ENCODE measurements at places on chromosomes 11 and 22.

GRCh38 chr22:24582056-24582814 is 10.6 kb downstream of the LRRC75B start:
- DNase-seq, result no peak

GRCh38 chr11:47183031-47183856 is 3.0 kb downstream of the PACSIN3 start:
- DNase-seq, result no peak

DNA sequence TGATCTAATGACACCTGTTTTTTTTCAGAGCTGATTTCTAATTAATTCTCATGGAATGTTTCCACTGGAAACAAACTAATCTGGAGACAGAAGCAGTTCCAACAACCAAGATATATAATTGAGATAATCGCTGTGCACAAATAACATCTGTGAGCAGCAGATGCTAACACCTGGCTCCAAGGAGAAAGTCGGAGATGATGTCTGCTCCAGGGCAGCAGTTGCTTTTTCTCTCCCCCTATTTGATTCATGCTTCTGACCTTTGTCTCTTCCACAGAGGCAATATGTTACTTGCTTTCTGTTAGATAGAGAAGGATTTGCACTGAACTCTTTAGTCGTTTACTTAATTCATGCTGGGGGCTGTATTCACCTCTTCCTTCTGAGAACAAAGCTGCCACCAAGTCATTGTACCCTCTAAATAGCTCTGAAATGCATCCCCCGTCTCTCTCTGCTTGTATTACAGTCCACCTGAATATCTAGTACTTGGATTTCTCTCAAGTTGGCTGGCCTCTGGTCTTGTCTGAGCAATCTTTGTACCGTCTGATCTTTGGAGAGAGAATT is 187.4 kb downstream of the MYO18B start:
- no peak for DNase-seq

GRCh38 chr11:6077723-6078122 is 29.8 kb upstream of the OR56B4 start:
- DNase-seq, result no peak

DNA sequence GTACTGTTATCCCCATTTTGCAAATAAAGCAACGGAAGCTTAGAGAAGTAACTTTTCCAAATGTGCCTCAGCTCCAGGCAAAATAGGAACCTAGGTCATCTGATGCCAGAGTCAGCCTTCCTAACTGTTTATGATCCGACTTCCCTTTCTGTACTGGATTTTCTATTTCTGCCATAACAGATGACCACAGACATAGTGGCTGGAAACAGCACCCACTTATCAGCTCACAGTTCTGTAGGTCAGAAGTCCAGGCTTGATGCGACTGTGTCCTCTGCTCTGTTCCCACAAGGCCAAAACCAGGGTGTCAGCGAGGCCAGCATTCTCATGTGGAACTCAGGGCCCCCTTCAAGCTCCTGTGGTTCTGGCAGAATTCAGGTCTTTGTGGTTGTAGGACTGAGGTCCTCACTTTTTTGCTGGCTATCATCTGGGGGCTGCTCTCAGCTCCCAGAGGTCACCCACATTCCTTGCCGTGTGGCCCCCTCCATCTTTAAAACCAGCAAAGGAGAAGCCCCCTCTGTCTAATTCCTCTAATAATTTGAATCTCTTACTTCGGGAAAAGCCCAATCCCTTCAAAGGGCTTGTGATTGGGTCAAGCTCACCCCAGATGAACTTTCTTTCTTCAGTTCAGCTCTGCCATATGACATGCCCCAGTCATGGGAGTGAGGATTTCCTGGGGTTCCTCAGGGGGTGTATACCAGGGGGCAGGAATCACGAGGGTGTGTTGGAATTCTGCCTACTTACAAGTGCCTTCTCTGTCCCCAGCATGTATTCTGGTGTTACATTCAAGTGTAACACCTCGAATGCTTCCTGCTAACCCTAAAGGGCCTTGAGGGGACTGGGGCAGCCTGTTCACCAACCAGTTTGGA is 15.3 kb downstream of the KCNJ5 start:
- DNase-seq, result no peak

DNA sequence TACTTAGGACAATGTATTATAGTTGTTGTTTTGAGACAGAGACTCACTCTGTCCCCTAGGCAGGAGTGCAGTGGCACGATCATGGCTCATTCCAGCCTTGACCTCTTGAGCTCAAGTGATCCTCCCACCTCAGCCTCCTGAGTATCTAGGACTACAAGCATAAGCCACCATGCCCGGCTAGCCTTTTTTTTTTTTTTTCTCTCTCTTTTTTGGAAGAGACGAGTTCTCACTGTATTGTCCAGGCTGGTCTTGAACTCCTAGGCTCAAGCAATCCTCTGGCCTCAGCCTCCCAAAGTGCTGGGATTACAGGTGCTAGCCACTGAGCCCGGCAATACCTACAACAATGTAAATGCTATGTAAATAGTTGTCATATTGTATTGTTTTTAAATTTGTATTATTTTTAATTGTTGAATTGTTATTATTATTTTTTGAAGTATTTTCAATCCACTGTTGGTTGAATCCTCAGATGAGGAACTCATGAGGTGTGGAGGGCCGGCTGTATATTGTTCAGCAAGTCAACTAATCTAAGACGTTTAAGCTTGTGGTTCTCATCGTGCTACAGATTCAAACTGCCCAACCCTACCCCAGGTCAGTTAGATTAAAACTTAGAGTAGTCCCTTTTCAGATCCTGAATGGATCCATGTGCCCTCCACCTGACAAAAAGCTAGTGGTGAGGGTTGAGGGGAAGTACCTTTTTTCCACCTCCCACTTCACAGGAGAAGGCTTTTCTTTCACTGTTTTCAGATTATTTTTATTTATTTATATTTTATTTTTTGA is 11.9 kb upstream of the ZNF280A start:
- no peak for DNase-seq

GRCh38 chr11:119156496-119156895 is 7.6 kb downstream of the ABCG4 start:
- DNase-seq, result no peak

DNA sequence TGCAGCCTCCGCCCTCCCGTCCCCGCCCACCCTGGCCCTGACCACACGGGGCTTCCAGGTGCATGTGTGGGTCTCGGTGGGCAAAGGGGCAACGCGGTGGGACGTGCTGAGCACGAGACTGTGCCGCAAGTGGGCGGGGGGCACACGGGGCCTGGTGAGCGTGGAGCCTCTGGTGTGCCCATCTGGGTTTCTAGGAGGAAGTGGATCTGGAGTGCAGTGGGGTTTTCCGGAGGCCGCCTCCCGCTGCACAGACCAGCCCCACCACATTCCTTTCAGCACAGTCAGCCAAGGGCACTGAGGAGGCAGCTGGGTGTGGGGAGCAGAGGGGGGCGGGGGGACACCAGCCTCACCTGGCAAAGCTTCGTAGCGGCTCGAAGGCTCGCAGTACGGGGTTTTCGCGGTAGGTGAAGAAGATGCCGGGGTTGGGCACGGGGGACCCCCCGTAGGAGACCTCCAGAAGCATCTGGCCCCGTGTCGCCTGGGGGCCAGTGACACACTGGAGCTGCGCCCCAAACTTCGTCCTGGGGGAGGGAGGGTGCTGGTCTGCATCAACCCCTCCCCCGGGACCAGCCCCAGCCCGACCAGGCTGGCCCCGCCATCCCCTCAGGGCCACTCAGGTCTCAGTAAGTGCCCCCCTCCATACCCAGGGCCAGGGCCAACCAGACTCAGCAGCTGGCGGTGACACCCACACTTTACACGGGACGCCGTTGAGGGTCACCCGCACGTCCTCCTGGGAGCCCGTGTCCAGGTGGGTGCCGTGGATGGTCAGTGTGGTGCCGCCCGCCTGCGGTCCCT is 12.4 kb upstream of the MAPK11 start:
- peak; percentile 65 for DNase-seq

GRCh38 chr11:65478388-65479183 is 20.3 kb upstream of the MALAT1 start:
- no peak for DNase-seq

- no peak for DNase-seq
These were observed 187.4 kb upstream of the NARS2 start for GRCh38 chr11:78762105-78762504.

- DNase-seq, result no peak
These were observed 3.5 kb upstream of the AMPD3 start for GRCh38 chr11:10451426-10452116.

DNA sequence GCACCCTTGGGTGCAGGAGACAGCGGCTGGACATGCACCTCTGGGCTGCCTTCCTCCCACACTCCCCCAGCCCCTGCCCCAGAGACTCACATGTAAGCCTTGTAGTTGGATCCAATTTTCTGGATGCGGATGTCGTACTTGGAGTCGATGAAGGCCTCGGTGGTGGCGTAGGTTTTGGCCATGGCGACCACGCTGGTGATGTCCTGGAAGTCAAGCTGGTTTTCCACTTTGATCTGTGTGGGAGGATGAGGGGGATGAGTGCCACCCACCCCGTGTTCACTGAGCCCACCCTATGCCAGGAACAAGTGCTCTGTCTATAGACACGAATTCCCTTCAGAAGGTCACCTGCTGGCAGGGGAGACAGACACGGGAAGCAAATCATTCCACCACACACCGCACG is 66.9 kb downstream of the FBXO7 start:
- no peak for DNase-seq

DNA sequence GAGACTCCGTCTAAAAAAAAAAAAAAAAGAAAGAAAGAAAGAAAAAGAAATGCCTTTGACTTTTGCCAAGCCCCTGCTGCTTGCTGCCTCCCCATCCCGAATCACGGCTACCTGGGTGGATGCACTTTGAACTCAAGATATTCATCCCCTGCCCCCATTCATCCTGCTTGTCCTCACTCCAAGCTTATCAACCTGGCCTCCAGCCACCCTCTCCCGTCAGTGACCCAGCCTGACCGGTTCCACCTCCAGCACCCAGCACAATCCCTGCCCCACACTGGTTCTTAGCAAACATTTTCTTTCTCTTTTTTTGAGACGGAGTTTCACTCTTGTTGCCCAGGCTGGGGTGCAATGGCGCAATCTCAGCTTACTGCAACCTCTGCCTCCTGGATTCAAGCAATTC is 44.4 kb downstream of the CYTH4 start:
- no peak for DNase-seq

DNA sequence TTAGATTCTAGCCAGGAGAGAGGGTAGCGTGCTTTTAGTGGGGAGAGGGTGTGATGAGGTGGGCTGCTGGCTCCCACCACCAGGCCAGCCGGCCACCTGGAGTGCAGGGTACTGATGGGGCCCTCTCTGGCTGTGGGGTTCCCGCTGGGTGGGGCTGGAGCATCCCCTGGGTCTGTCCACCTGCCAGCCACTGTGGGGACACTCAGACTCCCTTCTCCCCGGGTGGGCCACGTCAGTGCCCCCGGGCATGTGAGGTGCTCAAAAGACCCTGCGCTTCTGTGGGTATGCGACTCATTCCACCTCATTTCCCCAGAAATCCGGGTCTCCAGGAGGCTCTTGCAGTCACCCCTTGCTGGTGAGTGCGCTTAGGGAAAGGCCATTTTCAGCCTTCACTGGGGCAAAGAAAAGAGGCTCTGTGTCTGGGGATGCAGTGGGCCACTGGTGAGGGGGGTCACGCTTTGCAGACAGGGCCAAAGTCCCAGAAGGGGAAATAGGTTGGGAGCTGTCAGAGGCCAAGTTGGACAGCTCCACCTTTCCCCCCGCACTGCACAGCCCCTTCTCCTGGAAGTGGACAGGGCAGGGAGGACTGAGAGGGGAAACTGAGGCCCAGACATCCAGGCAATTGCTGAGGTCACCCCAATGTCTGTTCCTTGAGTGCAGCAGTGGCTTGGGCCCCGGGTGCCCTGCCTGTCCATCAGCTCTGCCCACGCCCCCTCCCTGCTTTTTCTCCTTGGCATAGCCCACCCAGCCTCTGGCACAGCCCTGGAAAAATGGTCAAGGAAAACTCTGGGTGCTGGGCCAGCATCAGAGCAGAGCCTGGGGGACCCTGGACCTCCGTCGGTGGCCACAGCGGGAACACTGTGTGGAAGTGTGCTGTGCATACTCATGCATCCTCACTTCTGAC is 53.3 kb downstream of the TPCN2 start:
- DNase-seq, result no peak

GRCh38 chr11:130369141-130369691 is 54.5 kb upstream of the ZBTB44 start:
- DNase-seq, result no peak

- no peak for DNase-seq
These were observed 5.9 kb upstream of the UVRAG start for GRCh38 chr11:75809111-75809510.

- DNase-seq, result no peak
These were observed 6.5 kb downstream of the POU2AF1 start for GRCh38 chr11:111372538-111372937.

GRCh38 chr11:102287964-102288724 is 29.1 kb upstream of the BIRC3 start:
- DNase-seq, result no peak

DNA sequence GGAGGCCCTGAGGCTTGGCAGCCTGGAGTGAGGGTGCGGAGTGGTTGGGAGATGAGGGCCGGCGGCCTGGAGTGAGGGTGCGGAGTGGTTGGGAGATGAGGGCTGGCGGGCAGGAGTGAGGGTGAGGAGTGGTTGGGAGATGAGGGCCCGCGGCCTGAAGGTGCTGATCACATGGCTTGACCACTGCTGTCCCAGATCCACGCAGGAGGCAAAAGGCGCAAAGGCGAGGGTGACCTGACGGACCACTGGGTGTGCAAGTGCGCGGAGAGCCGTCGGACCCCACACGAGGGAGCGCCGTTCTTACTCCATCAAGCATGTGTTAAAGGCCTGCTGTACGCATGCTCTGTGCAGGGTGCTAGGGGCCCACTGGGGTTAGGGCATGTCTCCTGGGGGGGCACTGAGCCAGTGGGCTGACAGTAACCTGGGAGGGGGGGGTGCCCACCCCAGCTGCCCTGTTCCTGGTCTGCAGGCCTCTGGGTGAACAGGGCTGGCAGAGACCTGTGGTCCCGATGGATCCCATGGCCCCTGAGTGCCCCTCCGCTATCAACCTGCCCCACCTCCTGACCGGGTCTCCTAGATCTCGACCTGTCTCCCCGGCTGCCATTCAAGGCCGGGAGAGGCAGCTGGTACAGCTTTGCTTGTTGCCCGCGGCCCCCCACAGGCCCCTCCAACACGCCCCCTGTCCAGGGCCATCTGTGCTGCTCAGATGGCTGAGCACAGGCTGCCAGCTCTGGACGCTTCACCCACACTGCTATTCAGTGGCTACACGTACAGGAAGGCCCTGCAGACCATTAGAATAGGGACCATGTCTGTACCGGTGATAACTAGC is 21.1 kb downstream of the MRGPRD start:
- DNase-seq, result no peak

DNA sequence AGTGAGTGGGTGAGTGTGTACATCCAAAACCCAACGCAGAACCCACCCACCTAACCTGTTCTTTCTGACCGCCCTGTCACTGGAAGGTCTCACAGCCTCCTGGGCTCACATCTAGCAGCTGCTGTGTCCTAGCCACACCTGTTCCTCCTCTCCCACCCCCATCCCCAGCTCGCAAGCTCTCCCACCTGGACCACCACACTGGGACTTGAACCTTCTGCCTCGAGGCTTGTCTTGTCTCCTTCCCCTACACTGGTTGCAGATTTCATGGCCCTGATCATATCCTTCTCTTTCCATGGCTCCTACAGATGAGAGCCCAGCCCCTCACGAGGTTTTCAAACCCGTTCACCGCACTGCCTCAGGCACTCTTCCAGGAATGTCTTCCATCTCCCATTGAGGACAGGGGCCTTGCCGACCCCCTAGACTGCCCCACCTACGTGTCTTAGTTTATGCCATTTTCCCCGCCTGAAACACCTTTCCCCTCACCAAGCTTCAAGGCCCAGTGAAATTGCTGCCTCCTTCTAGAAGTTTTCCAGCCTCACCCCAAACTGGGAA is 6.7 kb downstream of the IFITM10 start:
- DNase-seq, result no peak

Data from mesothelial cell of epicardium (in vitro differentiated cells).